ENCODE measurements at places on chromosomes 3 and 15.

DNA sequence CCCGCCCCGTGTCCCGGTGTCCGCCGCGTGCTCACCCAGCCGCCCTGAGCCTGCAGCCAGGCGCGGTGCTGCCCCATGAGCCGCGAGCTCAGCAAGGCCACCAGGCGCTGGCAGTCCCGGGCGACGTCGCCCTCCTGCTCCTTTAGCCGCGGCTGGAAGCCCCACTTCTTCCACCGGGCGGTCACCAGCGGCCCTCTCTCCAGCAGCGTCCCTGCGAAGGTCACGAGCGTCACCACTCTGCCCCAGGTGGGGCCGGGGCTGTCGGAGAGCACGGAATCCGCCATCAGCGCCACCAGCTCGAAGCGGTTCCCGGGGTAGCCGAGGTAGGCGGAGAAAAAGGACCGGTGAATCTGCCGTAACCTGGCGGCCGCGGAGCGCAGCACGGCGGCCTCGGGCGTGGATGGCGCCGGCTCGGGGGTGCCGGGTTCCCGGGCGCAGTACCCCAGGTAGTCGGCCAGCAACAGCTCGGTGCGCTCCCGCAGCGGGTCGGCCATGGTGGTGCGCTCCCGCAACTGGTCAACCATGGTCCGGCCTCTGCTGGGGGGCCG lies 298 bp downstream of the BCL2L10 start:
- peak; percentile 29 for DNase-seq

DNA sequence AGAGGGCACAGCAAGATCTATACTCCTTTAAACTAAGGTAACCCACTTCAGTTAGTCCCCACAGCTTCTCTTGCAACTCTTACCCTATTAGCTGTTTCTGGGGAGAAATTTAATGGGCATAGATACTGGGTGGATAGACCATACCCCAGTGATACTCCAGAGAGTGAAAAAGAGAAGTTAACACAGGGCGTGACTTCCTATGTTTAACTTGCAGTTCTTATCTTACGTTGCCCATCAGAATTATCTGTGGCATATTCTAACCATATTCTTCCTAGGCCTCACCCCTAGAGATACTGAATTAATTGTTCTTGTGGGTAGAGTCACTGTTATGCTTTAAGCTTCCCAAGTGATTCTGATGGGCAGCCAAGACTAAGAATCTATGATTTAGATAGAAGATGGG lies 485.4 kb upstream of the TPRG1 start:
- DNase-seq = no peak

GRCh38 chr3:135792858-135793475 lies 172.6 kb upstream of the PPP2R3A start:
- DNase-seq = no peak

DNA sequence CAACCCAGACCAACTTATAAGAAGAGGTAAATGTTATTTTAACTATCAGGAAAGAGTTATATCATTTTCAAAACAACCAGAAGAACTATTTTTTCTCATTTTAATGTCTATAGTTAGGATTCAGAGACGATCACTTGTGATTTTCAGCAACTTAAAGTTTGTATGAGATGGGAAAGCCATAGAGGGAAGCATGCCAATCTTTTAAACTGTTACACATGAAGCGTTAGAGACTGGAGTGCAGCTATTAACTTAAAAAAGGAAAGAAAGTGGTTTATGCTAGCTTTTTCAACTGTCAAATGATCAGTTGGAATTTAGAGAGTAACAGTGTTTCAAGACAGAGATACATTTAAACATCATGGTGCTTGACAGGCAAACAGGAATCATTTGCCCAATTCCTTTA lies 91.7 kb upstream of the LPP start:
- DNase-seq = no peak

All from femur (tissue), 1 donor.